B cell (primary cell): ENCODE measurements at places on chromosomes 7 and 10.

- no peak for DNase-seq
- no peaks in the 10 kb centered on the region for H3K36me3 ChIP-seq
- no peak overlapping the region for H3K27ac ChIP-seq
- no peak overlapping the region for H3K4me3 ChIP-seq
- H3K4me1 ChIP-seq = no peaks in the 10 kb centered on the region
Observed at GRCh38 chr7:125445836-125446235, 516.2 kb upstream of the POT1 start.

DNA sequence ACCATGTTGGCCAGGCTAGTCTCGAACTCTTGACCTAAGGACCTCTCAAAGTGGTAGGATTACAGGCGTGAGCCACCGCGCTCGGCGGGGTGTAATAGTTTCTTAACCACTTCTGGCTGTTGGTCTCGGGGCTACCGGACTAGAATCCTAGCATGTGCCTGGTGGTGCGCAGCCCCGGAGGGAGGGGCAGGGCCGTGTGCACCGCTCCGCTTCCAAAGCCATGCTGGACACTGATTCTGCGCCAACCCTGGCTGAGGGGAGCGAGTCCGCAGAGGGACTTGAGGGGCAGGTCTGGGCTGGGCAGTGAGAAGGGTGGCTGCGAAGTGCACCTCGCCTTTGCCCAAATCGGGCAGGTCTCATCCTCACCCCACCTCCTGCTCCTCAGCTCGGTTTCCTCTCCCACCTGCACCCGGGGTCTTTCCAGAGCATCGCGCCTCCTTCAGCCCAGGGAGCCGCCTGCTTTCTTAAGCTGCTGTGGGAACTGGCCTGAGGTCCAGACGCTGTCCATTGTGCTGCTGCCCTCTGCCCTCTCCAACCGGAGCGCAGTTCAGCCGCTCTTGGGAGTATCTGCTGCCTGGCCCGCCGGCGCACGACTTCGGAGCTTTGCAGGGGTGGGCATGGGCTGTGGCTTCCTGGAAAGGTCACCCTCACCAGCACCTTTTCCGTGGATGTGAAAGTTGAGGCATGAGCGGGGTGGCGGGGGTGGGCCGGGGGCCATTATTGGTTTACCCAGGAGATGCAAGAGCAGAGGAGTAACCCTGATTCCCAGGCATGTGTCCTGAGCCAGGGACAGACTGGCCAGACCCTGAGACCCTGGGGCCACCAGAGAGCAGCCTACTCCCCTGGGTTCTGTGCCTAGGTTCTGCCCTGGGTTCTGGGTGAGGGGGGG is 422.6 kb upstream of the NUPR2 start:
- no peaks in the 10 kb centered on the region for H3K36me3 ChIP-seq
- no peaks in the 10 kb centered on the region for H3K4me1 ChIP-seq
- no peak for DNase-seq
- H3K27ac ChIP-seq = no peak overlapping the region
- H3K27me3 ChIP-seq = no peaks in the 10 kb centered on the region

- H3K4me1 ChIP-seq = no peaks in the 10 kb centered on the region
- no peak for DNase-seq
- no peak overlapping the region for H3K4me3 ChIP-seq
- no peaks in the 10 kb centered on the region for H3K36me3 ChIP-seq
- H3K27ac ChIP-seq = no peak overlapping the region
Observed at GRCh38 chr7:41374150-41374848, 328.6 kb downstream of the INHBA start.

DNA sequence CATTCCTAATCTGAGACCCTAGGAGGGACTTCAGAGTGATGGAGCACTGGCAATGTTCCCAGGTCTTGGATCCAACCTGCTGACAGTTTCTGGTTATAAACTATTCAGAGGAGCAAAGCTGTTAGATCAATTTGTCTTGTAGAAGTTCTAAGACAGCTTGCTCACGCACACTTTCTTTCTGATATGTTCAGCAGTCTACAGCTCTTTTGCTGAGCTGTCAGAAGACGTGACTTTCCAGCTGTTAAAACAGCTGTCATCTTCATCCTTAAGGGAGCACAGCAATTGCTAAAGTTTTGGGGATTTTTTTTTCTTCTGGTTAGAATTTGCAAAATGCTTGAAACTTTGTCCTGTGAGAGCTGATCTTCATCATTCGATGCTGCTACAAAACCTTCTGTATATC is 823.1 kb downstream of the SORCS1 start:
- H3K4me3 ChIP-seq = no peak overlapping the region
- no peaks in the 10 kb centered on the region for H3K27me3 ChIP-seq
- H3K36me3 ChIP-seq = no peaks in the 10 kb centered on the region
- H3K27ac ChIP-seq = no peak overlapping the region

- H3K27me3 ChIP-seq = no peaks in the 10 kb centered on the region
- DNase-seq = peak; percentile 57
- H3K27ac ChIP-seq = no peak overlapping the region
- no peaks in the 10 kb centered on the region for H3K36me3 ChIP-seq
- H3K4me1 ChIP-seq = peaks cover 34% of the 10 kb centered on the region
Observed at GRCh38 chr10:133324198-133324792, 12.4 kb downstream of the CALY start.

GRCh38 chr10:71696628-71697326 is 22.8 kb downstream of the C10orf105 start:
- no peaks in the 10 kb centered on the region for H3K27me3 ChIP-seq
- H3K36me3 ChIP-seq = no peaks in the 10 kb centered on the region
- no peak overlapping the region for H3K4me3 ChIP-seq
- H3K27ac ChIP-seq = no peak overlapping the region

GRCh38 chr10:70197235-70197945 is 27.1 kb upstream of the SAR1A start:
- H3K4me3 ChIP-seq = no peak overlapping the region
- no peaks in the 10 kb centered on the region for H3K4me1 ChIP-seq
- no peak overlapping the region for H3K27ac ChIP-seq

- H3K36me3 ChIP-seq = no peaks in the 10 kb centered on the region
- H3K27me3 ChIP-seq = no peaks in the 10 kb centered on the region
- H3K4me1 ChIP-seq = peaks cover 39% of the 10 kb centered on the region
- no peak for DNase-seq
- peak overlapping the region; percentile 85 for H3K4me3 ChIP-seq
- H3K27ac ChIP-seq = peak overlapping the region; percentile 75
Observed at GRCh38 chr7:7970237-7970530, 1.6 kb downstream of the GLCCI1 start.

DNA sequence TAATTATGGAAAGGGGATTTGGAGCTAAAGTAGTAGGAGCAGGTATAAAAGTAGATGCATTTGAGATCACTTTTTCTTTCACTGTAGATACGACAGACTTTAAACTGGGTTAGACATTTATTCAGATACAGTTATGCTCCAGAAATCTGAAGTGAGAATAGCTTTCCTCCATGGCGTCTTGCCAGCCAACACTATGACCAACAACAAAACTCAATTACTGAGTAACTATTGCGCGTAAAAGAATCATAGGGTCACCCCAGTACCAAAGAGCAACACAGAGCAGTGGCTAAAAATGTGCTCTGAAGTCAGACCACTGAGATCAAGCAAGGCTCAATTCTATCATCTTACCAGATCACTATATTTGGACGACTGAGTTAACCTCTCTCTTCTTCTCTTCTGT is 262.5 kb upstream of the SORCS1 start:
- H3K27ac ChIP-seq = no peak overlapping the region
- H3K36me3 ChIP-seq = no peaks in the 10 kb centered on the region
- DNase-seq = no peak
- no peaks in the 10 kb centered on the region for H3K4me1 ChIP-seq
- H3K4me3 ChIP-seq = no peak overlapping the region

DNA sequence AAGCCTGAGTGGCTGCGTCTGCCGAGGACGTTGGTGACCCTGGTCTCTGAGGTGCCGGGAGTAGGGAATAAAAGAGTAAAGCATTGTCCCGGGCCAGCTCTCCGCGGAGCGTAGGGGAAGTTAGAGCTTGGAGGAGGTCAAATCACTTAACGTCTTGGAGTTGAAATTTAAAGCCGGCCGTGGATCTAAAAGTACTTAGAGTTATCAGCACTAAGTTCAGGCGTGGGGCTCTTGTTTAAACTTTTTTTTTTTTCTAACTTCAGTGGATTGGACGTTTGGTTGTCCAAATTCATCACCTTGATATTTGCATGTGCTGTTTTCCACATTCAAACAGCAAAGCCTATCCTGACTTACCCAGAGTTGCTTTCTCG is 700 bp downstream of the NIPSNAP2 start:
- no peaks in the 10 kb centered on the region for H3K27me3 ChIP-seq
- peak overlapping the region; percentile 56 for H3K27ac ChIP-seq
- DNase-seq = no peak
- peaks cover 2% of the 10 kb centered on the region for H3K36me3 ChIP-seq
- peak overlapping the region; percentile 55 for H3K4me3 ChIP-seq

DNA sequence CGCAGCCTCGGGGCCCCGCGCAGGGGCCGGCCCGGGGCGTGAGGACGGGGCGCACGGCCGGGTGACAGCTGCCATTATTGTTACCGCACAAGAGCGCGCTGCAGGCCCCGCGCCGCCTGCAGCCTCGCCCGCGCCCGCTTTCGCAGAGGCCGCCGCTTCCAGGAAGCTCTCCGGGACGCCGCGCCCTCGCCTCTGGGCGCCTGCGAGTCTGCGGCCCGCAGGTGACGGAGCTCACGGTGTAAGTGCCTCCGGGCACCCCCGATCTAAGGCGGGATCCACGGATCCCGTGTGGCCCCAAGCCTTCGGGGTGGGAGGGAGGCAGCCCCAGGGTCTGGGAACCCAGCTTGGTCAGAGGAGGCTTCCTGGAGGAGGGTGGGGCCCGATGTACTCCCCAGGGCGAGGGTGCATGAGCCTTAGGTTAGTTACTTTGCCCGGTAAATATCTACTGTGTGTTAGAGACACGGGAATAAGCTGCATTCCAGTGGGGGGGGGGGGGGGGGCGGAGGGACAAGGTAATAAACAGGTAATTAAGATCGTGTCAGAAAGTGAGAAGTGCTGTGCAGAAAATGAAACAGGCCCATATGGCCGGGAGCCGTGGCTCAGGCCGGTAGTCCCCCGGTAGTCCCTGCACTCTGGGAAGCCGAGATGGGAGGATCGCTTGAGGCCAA is 638 bp downstream of the IQCE start:
- no peaks in the 10 kb centered on the region for H3K36me3 ChIP-seq
- peaks cover 27% of the 10 kb centered on the region for H3K4me1 ChIP-seq
- H3K27me3 ChIP-seq = no peaks in the 10 kb centered on the region
- H3K27ac ChIP-seq = no peak overlapping the region
- peak overlapping the region; percentile 4 for H3K4me3 ChIP-seq

GRCh38 chr10:88110822-88111221 is 247.4 kb downstream of the PTEN start:
- no peak overlapping the region for H3K4me3 ChIP-seq
- H3K36me3 ChIP-seq = no peaks in the 10 kb centered on the region
- peaks cover 92% of the 10 kb centered on the region for H3K4me1 ChIP-seq

DNA sequence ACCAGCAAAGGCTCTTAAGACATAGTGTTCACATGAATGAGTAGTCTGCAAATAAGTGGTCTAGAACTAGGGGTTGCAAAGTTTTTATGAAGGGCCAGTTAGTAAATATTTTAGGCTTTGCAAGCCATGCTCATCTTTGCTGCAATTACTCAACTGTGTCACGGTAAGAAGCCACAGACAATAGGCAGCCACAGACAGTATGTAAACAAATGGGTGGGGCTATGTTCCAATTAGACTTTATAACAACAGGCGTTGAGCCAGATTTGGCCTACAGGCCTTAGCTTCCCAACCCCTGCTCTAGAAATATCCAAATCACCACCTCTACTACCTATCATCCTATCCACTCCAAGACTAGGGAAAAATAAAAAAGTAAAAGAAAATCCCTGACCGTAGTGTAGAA is 9.2 kb downstream of the IKZF5 start:
- no peak for DNase-seq
- no peak overlapping the region for H3K4me3 ChIP-seq
- H3K36me3 ChIP-seq = no peaks in the 10 kb centered on the region
- H3K4me1 ChIP-seq = no peaks in the 10 kb centered on the region
- no peak overlapping the region for H3K27ac ChIP-seq
- H3K27me3 ChIP-seq = no peaks in the 10 kb centered on the region

DNA sequence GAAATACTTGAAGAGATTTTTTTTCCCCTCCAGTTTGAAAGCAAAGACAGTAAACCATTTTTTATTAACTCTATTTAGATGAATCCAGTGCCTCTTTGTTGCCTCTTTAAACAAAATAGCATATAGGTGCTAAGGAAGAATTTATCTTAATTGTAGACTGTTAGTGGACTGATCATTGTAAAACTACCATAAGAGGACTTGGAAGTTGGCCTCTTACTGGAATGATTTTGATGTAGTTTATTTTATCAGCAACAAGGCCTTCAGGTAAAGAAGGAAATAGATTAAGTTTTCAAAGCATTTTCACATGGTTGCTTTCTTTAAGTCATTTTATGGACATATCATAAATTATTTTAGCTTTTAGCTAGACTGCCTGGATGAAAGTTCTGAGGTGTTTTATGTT is 53.2 kb downstream of the KLHDC10 start:
- H3K4me3 ChIP-seq = no peak overlapping the region
- no peak for DNase-seq
- H3K4me1 ChIP-seq = no peaks in the 10 kb centered on the region
- H3K36me3 ChIP-seq = peaks cover 54% of the 10 kb centered on the region

DNA sequence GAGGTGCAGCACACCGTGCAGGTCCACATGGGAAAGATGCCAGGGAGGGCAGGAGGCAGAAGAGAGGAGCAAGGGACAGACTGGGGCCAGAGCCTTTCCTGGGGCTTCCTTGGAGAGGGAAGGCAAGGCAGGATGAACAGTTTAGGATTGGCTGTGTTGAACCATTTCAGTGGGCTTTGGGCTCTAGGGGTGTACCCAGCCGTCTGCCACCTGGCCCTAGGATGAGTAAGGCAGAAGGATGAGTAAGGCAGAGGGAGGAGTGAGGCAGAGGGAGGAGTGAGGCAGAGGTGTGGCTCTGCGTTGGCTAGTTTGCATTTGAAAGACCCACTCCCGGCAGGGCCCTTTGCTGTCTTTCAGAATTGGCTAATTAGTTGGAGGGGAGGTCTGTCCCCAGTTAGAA is 31.5 kb upstream of the PRF1 start:
- no peaks in the 10 kb centered on the region for H3K27me3 ChIP-seq
- DNase-seq = no peak
- no peak overlapping the region for H3K27ac ChIP-seq
- H3K4me1 ChIP-seq = no peaks in the 10 kb centered on the region
- no peak overlapping the region for H3K4me3 ChIP-seq

GRCh38 chr10:125482637-125483036 is 200.3 kb downstream of the TEX36 start:
- no peaks in the 10 kb centered on the region for H3K27me3 ChIP-seq
- H3K4me1 ChIP-seq = no peaks in the 10 kb centered on the region
- H3K36me3 ChIP-seq = no peaks in the 10 kb centered on the region

DNA sequence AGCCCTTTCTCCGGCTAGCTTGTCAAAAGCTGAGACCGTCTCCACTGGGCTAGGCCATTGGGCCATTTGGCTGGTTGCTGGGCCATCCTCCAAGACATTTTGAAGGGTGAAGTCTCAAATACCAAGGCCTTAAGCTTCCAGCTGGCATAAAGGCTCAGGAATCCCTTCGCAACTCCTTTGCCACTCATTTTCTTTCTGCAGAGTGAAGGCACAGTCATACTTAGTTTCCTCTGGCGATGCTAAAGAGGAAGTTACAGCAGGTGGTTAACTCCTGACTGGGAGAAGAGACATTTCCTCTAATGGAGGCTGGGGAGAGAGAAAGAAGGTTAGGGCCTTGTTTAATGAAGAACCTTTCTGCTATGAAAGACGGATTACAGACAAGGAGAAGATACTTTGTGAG is 4.8 kb upstream of the REPIN1 start:
- no peaks in the 10 kb centered on the region for H3K27me3 ChIP-seq
- DNase-seq = peak; percentile 74
- no peak overlapping the region for H3K4me3 ChIP-seq
- H3K27ac ChIP-seq = peak overlapping the region; percentile 98
